Daoy (cell line): ENCODE measurements at places on chromosomes 6 and 20. TPM values are rescaled to one million over a fixed set of nuclear protein-coding genes. Genes with fewer than 3 reads are reported as not detected.
A peak's percentile ranks its signal among the peaks of the same experiment; 100 is the strongest.

Gene KIF16B
- total RNA-seq: 3.2 and 6.1 TPM in 2 replicates

Gene MATN4
- total RNA-seq: not detected in 2 replicates

Gene FNDC1
- under 0.01 TPM in 1 of 2 replicates, not detected in the other for total RNA-seq

Gene APCDD1L
- total RNA-seq: 2.8 and 3.2 TPM in 2 replicates

DNA sequence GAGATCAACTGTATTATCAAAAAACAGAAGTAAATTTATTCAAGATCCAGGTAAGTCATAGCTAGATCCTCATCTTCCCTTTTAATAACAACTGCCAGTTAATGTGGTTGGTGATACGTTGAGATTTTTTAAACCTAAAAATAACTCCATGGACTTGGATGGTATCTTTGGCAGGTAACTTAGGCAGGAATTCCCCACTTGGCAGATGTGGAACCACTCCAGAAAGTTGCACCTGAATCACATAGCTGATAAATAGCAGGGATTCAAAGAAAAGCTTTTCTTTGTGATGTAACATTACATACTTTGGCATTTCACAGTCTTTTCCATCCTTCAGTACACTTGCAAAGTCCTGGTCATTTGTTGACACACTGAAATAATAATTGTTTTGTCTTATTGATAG is 62.6 kb downstream of the PRPH2 start:
- DNase-seq: no peak

DNA sequence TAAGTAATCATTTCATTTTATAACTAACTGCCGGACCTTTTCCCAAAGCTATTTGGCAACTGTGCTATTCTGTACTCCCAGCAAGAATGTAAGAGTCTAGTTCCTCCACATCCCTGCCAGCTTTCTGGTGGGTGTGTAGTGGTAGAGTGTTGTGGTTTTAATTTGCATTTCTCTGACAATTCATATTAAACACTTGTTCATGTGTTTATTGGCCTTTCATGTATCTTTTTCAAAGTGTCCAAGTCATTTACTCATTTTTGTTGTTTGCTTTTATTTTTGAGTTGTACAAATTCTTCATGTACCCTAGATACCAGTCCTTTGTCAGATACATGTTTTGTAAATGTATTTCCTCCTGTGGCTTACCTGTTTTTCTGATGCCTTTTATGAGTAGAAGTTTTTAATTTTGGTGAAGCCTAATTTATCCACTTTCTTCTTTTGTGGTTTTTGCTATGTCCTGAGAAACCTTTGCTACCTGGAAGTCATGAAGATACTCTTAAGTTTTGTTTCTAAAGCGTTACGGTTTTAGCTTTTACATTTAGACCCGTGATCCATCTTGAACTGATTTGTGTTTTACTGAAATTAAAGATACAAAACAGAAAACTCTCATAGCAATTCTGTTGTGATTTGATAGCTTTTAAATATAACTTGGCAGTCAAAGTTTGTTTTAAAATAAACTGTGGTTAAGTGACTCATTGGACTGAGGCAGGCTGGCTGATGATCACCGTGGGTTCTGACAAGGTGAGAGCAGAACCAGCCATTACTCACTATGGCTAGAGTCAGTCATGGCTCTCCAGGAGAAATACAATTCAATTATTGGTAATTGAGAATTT is 8.0 kb downstream of the MYLIP start:
- DNase-seq: peak; percentile 88

DNA sequence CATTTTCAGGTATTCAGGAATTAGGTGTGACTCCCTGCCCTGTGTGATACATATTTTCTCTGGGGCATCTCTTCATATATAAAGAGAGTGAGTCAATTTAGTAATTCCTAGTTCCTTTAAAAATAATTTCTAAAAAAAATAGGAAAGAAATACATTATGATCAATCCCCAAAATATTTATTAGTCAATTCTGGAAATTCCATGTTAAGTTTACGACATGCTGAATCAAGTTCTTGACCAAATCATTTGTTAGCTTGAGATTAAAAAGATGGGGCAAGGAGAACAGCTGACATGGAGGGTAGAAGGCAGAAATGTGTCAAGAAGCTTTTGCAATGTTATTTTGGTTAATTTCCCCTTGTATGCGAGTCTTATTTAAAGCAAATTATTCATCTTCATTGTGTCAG is 22.7 kb upstream of the PRDM1 start:
- no peak for DNase-seq

Gene PM20D2
- 15.5 and 15.9 TPM in 2 replicates for total RNA-seq

GRCh38 chr20:32674362-32674789 is 635 bp upstream of the C20orf203 start:
- peak; percentile 52 for DNase-seq

Gene C20orf144
- total RNA-seq: not detected in 2 replicates

Gene CENPQ
- 21.5 and 35.2 TPM in 2 replicates for total RNA-seq

GRCh38 chr20:17622086-17622850 is 52.4 kb downstream of the DSTN start:
- no peak for DNase-seq

DNA sequence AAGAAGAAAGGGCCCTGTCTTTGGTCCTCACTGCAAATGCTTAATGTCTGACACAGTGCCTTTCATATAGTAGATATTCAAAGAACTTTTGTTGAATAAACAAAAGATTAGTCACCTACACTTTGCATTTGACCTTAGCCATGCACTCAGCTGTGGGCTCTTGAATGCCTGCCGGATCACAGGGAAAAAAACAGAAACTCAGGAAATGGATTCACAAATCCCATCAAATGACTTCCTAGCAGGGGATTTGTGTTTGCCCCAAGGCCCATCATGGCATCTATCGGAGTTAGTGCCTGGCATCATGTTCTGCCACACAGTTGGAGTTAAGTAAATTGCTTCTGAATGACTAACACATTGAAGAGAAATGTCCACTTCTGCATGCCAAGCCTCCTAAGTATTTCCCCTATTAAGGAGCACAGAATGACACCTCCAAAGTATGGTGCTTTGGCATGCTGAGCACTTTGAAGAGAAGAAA is 72.3 kb upstream of the DST start:
- peak; percentile 95 for DNase-seq

Gene TRPC4AP
- total RNA-seq: 20.2 and 25.7 TPM in 2 replicates

Gene SIGLEC1
- not detected in 2 replicates for total RNA-seq

DNA sequence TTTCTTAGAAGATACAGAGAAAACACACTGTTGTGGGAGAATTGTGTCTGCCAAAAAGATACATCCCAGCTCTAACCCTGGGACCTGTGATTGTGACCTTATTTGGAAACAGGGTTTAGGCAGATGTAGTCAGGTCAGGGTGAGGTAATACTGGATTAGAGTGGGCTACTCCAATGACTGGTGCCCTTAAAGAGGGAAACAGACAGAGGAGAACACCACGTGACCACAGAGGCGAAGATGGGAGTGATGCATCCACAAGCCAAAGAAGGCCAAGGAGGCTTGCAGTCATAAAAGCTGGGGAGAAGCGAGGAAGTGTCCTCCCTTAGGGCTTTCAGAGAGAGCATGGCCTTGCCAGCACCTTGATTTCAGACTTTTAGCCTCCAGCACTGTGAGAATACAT is 35.6 kb downstream of the SLC52A3 start:
- DNase-seq: no peak

DNA sequence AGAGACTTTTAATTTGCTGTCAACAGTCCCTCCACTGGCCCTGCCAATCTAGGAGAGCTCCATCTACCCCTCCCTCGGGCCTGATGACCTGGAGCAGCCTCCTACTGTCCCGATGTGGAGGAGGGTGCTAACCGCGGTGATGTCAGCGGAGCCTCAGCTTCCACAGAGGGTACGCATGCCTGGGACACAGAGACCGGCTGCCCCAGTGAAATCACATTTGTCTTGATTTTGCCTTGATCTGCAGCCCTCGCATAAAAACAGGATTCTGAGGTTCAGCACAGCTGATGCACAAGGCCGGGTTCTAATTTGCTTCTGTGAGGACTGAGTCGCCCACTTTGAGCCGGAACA is 77.6 kb downstream of the STK35 start:
- peak; percentile 14 for DNase-seq

- DNase-seq: no peak
These were observed 11.6 kb downstream of the TNFAIP3 start for GRCh38 chr6:137878486-137879285.

DNA sequence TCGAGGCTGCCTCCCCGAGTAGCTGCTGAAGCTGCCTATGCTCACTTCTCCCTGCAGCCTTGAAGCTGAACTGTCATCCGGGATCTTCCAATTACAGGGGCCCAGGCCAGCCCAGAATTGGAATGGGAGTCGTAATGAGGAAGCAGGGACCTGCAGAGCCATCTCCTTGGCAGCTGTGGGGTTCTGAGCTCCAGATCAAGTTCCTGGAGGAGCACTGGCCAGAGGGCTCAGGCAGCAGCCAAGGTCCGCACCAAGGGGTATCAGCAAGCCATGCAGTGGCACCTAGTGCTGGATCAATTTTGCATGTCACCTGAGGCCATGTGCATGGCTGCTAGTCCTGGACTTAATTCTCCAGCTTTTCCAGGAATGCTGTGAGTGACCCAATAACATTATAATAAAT is 163.2 kb upstream of the TSHZ2 start:
- DNase-seq: no peak

Gene LAMA5
- total RNA-seq: 3.1 and 9.6 TPM in 2 replicates

DNA sequence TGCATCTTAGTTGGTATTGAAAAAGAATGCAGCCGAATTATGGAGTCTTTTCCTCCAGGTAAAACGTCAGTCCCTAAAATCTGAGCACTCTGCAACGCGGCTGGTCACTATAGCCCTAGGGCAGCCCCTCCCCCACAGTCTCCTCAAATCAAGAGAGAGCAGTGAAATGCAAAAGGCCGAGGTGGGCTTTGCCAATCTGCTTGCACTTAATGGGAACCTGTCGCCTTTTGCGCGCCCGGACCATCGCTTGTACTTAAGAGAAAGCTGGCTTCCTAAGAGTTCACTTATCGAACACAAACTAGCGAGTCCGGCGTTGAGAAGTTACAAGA is 447 bp downstream of the MCM3 start:
- peak; percentile 60 for DNase-seq

- DNase-seq: peak; percentile 27
These were observed 972 bp downstream of the RNF8 start for GRCh38 chr6:37354526-37355384.

GRCh38 chr20:35617397-35618262 is 2.0 kb downstream of the SPAG4 start:
- peak; percentile 68 for DNase-seq

Gene TMEM244
- total RNA-seq: 2.7 TPM in 1 of 2 replicates, not detected in the other

DNA sequence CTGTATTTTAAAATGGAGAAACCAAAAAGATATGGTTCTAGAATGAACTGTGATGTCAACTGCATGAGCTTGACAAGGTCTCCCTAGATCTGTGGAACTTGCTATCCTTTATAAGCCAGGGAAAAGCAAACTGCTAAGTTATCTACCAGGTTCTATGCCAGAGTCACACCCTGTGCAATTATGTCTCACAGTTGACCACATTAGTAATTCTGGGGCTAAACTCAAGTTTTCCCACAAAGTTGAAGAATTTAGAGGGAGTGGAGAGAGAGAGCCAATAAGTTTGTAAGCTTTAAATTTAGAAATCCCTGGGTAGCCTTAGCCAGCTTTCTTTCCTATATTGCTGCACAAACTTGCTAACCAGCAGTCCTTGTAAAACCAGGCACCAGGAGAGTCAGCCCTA is 407.0 kb upstream of the SASH1 start:
- DNase-seq: no peak

Gene MMP24
- total RNA-seq: 0.54 and 0.86 TPM in 2 replicates

- DNase-seq: no peak
These were observed 70.8 kb downstream of the CD164 start for GRCh38 chr6:109311471-109311870.

DNA sequence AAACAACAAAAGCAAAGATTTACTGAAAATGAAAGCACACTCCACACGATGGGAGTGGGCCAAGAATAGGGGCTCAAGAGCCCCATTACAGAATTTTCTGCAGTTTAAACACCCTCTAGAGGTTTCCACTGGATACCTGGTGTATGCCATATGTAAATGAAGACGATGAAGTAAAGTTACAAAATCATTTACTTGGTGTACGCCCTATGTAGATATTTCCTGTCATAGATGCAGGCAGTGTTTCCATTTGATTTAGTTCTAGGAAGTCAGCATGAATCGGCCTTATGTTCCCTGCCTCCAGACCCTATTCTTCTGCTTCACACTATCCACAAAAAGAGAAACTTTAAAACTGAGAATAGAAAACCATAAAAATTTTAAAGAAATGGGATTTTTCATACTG is 404.4 kb upstream of the GJE1 start:
- DNase-seq: no peak

Gene NHSL1
- total RNA-seq: 2.2 and 4.2 TPM in 2 replicates

DNA sequence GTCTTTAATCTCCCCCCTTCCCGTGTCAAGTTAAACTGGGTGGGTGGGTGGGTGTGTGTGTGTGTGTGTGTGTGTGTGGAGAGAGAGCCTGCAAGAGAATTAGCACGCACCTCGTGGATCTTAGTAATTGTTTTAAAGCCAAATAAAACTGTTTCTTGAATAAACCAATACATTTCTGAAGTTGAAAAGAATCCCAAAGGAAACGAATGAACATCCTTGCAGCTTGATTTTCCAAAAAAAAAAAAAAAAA is 381 bp upstream of the BICRAL start:
- DNase-seq: no peak

Gene PMEPA1
- 11.0 and 12.2 TPM in 2 replicates for total RNA-seq

Gene CLPSL2
- not detected in 2 replicates for total RNA-seq
